Stimulated activated CD8-positive, alpha-beta memory T cell treated with anti-CD3 and anti-CD28 coated beads, Interleukin-12 subunit alpha, Interleukin-12 subunit beta, amount 100 ng/mL, for 4 hours (primary cell): ENCODE measurements at places on chromosomes 4 and X.

DNA sequence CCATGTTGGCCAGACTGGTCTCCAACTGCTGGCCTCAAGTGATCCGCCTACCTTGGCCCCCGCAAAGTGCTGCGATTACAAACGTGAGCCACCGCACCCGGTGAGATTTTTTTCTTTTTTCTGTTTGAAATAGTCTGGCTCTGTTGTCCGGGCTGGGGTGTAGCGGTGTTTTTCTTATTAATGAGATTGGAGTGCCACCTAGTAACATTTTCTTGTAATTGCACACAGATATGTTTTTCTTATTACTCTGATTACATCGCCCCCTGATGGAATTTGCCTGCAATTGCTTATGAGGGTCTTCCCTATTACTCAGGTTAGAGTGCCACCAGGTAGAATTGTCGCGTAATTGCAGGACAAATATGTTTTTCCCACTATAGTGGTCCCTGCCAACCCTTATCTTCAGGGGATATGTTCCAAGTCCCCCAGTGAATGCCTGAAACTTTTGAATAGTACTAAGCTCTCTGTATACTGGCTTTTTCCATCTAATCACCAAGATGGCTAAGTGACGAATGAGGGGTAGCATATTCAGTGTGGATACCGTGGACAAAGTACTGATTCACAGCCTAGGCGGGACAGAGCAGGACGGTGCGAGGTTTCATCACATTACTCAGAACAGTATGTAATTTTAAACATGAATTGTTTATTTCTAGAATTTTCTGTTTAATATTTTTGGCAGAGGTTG lies 8.6 kb upstream of the PDHA1 start:
- DNase-seq = no peak

DNA sequence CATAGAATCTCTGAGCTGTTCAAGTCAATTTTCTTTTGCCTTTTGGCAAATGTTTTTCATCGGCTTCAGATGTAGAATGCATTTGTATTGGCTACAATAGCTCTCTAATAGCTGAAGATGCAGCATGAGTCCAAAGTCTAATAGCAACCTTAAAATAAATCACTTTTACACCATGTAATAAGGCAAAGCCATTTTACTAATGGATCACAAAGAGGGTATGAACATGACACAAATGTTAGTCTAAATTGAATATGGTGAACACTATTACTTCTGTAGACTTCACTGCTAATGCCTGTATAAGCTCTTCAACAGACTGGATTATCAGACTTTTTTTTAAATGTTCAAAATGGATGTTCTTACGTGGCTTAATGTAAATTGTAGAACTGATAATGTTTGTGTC lies 645.3 kb downstream of the TLL1 start:
- DNase-seq = no peak

- no peak for DNase-seq
Observed at GRCh38 chr4:79512363-79512762, 104.3 kb upstream of the GK2 start.

- no peak for DNase-seq
Observed at GRCh38 chrX:122512561-122513072, 671.5 kb upstream of the GRIA3 start.

DNA sequence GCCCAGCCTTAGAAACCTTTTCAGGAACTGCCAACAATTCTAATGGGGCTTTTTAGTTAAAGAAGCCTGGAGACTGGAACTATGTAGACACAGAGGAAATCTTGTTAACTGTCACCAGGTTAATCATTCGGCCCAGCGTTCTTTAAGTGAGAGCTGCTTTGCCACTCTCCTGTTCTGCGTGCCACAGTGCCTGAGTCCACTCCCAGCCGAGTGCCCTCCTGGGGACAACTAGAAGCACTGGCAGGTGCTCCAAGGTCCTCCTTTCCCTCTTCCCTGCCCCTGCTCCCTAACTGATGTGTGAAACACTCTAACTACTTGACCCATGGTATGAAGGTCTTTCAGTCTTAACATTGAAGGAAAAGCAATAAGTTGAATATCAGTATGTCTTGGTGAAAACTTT lies 151.2 kb upstream of the TLL1 start:
- DNase-seq = no peak

DNA sequence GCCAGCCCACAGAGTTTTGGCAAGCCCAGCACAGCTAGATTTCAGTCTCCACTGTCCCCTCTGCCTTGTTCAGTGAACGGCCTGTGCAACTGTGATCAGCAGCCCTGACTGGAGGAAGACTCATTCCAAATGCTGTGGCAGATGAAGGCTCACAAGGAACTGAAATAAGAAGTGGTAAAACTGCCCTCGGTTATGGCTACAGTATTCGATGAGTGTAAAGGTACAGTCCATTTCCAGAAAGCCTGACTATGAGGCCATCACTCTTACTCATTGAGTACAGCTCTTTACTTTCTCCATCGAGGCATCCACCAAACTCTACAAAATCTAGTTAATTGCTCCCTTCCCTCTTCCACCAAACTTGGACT lies 69.1 kb downstream of the RHOH start:
- no peak for DNase-seq

GRCh38 chrX:38649221-38649620 lies 87.9 kb downstream of the TSPAN7 start:
- no peak for DNase-seq

DNA sequence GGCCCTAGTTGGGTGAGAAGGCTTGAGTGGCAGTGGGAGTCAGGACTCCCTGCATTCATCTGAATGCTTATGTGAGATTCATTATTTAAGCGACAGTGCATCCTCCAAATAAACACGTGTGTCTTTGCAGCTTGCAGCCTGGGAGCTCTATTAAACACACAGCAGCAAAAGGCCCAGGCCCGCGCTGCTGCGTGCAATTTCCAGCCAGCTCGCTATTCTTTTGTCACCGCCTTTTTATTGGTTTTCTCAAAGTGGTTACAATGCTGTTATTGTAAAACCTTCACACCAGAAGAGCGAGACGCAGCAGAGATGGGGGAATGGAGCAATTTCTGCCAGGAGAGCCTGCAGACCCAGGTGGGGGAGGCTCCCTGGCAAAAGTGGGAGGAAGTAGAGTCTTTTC lies 252.5 kb downstream of the BCOR start:
- DNase-seq = no peak

GRCh38 chrX:128676651-128677050 lies 624.4 kb upstream of the ACTRT1 start:
- no peak for DNase-seq

DNA sequence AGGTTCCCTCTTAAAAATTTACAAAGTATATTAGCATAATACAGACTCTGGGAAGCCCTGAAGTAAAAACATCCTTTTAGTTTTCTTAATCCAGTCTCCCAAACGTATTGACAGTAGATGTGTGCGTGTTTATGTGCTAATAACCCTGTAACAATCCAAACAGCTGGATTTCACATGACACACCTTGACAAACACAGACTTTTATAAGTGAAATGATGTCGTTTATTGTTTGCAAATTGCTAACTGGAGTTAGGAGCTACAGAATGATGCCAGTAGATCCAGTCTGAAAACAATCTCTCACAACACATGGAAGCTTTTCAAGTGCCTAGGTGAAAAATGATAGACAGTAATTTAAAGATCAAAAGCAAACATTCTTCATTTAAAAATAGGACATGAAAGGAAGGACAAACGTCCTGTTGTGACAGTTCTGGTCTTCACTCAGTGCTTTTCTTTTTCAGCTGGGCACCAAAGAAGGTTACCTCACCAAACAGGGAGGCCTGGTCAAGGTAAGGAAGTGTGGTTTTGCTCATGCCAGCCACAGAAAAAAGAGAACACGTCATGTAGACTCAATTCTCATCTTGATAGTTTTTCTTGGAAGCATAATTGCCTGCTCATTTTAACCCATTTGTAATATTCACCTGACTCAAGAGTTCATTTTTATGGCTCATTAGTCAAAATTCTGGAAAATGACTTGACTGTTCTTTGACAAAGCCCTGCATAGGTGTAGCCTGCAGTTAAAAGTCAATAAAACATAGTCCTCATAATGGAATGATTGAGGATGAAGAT lies 32.9 kb downstream of the LAMTOR3 start:
- no peak for DNase-seq

GRCh38 chr4:39621582-39621981 lies 17.1 kb downstream of the SMIM14 start:
- no peak for DNase-seq

- DNase-seq = no peak
Observed at GRCh38 chr4:5965225-5965624, 53.0 kb downstream of the C4orf50 start.

DNA sequence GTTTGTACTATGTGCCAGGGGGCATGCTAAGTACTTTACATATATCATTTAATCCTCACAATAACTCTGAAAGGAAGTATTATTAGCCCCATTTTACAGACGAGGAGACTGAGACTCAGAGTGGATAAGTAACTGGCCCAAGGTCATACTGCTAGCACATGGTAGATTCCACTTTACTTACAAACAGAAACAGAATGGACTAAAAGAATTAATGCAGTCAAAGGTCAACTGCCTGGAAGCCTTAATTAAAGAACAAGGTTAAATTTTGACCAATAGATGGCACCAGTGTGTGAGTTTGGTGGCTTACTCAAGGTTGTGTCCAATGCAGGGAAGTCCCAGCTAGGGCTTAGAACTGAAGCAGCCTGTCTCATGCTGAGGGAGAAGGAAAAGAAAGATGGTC lies 4.7 kb downstream of the RIPPLY1 start:
- DNase-seq = no peak

GRCh38 chr4:7144374-7145290 lies 47.7 kb upstream of the SORCS2 start:
- DNase-seq = no peak

DNA sequence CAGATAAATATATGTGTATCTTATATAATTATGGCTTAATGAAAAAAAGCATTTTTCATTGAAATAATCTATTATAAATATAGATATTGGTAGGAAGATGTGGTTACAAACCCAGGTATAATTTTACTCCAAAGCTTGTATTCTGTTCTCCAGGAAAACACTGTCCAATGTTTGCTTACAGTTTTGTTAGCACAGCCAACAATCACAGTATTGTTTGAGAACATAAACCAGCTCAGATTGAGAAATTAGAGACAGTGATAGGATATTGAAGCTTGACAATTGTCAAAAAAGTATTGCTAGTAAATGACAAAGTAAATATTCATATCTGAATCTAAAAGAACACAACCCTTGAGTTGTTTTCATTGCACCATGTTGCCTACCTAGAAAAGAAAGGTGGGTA lies 228.8 kb downstream of the ADGRL3 start:
- no peak for DNase-seq

DNA sequence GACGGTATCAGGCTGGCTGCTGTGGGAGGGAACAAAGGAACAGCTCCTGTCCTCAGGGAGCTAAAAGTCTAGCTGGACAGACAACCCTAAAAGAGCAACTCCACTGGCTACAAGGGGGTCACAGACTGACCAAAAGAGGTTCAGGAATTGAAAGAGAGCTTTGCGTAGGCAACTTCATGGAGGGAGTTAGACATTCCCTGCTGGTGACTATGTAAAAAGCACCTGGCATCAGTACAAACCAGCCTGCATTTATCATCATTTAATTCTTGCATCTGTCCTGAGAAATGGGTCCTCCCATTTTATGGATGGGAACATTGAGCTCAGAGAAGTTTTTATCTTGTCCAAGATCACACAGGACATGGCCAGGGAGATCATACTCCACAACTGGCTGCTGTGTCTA lies 1.4 kb upstream of the LGI2 start:
- no peak for DNase-seq

DNA sequence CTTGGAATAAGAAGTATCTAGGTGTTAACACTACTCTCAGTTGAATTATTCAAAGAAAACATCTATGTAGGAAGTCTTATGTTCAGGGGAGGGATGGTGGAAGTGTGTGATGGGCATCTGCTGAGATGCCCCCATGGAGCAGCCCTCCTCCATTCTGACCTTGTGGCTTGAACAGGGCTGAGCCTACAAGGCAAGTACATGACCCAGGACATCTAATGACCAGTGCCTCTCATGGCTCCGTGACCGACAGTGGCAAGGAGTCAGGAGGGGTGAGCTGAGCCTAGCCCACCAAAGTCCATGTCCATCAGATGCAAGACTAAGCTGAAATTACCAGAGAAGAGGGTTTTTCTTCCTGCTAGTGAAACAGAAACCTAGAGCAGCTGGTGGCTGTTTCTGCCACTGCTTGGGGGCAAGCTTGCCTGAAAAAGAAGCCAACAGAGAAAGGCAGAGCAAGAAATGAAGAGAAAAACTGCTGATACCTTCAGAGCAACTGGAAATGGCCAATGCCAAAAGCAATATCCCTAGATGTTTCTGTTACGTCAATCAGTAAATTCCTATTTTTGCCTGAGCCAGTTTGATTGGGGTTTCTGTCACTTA lies 113.5 kb downstream of the TSPAN5 start:
- no peak for DNase-seq

DNA sequence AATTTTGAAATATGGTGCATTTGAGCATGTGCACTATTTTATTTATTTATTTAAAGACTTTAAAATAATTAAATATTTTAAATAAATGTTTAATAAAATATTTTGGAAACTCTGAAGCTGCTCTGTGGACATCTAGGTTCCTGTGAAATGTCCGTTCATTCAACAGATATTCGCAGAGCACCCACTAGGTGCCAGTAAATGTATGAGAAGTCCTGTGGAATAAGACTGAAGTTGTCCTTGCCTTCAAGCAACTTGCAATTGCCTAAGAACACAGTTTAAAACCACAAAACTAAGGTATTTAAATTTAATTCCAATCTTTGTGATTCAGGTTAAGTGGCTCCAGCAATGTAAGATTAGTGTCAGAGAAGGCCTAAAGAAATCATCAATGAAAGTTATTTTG lies 306.7 kb downstream of the GBA3 start:
- DNase-seq = no peak

GRCh38 chr4:26796081-26796480 lies 64.6 kb upstream of the STIM2 start:
- no peak for DNase-seq

DNA sequence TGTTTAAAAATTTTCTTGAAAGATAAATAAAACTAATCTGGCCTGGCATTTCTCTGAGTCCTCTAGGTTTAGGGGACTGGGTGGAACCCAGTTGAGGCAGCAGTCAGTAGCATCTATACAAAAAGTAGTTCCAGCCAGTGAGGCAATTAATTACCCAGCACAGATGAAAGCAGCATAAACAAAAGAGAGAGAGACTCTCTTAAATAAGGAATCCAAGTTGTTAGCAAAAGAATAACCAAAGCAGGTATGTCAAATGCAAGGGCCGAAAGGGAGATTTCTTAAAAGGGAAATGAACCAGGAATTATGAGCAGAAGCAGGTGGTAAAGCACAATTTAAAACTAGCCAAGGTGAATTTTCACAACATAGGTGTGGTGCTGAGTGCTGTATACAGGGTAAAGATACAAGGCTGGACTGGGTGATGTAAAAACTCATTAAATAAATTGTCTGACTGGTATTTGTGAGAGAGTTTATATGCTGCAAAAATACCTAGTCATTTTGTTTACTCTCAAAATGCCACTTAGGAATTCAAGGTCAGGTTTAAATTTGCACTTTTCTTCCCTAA lies 94.6 kb upstream of the GALNT7 start:
- DNase-seq = no peak
